ENCODE measurements at places on chromosomes 11 and 22.

DNA sequence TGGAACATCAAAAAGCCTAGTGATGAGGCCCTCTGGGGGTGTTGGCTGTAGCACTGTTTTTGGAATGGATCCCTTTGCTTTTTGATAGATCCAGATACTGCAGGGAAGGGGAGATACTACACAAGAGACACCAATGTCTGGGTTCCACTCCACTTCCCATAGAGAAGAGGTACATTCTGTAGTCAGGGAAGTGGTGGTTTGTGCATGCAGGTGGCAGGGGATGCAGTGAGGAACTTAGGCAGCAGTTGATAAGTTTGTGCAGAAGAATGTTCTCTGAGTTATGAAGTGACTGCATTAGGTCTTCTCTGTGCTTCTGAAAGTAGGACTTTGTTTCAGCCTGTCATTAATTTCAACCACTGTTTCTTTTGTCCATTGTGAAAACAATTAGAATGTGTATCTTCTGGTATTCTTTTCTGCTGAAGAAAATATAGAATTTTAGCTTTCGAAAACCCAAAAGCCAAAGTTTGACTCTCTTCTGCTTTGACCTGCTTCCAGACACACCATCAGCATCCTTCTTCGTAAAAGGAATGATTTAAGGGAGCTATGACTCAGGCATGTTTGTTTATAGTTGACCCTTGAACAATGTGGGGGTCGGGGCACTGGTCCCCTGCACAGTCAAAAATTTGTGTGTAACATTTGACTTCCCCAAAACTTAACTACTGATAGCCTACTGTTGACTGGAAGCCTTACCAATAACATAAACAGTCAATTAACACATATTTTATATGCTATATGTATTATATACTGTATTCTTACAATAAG is 25.6 kb downstream of the PANX1 start:
- no peak for DNase-seq

DNA sequence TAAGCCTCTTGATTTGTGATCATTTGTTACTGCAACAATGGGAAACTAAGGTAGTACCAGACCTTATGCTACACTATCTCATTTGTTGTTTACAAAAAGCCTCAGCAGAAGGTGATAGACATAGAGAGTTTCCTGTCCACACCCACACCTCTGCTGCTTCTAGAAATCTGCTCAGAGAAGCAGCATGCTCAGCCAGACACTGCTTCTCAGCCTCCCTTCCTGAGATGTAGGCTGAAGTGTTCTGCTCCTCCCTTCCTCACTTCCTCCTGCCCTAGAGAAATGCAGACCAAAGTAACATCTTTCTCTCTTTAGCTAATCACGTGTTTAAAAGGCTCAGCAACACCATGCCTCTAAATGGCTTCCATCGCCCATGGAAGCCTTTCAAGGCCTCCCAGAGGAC is 88.4 kb downstream of the SLC1A2 start:
- peak; percentile 34 for DNase-seq

GRCh38 chr11:82826526-82826925 is 73.7 kb downstream of the PRCP start:
- DNase-seq: no peak

GRCh38 chr22:25736378-25737011 is 5.5 kb upstream of the MYO18B start:
- no peak for DNase-seq

DNA sequence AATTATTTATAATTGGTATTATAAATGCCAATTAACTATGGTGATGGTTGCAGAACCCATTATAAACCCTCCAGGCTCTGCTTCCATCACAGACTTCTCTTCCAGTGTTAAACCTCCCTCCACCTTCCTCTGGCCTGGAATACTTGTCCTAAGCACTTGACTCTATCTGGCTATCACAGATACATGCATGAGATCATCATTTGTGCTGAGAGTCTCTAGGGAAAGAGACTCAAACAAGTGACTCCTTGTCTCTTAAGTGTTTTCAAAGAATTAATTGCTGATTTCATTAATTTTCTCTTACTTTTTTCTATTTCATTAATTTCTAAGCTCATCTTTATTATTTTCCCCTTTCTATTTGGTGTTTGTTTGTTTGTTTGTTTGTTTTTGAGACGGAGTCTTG is 29.1 kb downstream of the RTL6 start:
- no peak for DNase-seq

DNA sequence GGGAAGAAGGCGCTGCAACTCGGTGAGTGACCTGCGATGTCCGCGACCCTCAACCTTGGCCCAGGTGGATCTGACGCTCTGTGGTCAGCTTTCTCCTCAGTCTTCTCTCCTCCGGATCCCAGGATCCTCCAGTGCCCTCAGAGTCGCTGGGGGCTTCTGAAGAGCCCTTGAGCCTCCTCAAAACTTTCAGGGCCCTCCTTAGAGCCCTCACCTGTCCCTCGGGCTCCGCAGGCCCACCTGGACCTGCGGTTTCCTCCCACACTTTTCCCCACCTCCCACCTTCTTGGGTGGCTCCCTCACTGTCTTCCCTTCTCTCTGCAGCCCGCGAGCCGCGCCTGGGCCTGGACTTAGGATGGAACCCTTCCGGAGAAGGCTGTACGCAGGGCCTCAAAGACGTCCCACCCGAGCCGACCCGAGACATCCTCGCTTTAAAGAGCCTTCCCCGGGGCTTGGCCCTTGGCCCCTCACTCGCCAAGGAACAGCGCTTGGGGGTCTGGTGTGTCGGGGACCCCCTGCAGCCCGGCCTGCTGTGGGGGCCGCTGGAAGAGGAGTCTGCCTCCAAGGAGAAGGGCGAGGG is 335 bp downstream of the ZNF408 start:
- no peak for DNase-seq

DNA sequence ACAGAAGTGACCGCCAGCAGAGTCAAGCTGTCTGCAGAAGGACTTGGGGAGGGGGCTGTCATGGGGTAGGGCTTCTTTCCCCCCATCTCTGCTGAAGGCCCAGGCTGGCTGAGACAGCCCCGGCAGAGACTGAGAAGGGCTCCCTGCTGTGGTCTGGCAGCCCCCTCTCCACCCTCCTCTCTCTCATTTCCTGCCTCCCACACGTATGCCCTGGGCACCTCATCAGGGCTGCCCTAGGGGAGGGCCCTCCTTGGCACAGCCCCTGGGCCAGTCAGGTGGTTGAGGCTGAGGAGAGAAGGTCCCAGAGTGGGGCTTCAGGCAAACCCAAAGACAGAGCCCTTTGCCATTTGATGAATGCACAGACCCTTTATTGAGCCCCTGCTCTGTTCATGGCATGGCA is 3.6 kb downstream of the RASD2 start:
- DNase-seq: no peak

DNA sequence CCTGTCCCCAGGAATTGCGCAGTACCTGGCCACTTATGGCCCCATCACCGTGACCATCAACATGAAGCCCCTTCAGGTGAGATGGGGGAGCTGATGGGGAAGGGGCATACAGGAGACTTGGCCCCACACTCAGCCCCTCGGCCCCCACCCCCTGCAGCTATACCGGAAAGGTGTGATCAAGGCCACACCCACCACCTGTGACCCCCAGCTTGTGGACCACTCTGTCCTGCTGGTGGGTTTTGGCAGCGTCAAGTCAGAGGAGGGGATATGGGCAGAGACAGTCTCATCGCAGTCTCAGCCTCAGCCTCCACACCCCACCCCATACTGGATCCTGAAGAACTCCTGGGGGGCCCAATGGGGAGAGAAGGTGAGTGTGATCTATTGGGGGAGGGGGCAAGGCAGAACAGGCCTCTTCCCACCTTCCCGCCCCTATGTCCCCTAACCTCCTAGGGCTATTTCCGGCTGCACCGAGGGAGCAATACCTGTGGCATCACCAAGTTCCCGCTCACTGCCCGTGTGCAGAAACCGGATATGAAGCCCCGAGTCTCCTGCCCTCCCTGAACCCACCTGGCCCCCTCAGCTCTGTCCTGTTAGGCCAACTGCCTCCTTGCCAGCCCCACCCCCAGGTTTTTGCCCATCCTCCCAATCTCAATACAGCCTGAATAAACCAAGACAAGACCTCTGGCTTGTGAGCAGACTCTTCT is 3.6 kb downstream of the CTSW start:
- no peak for DNase-seq

DNA sequence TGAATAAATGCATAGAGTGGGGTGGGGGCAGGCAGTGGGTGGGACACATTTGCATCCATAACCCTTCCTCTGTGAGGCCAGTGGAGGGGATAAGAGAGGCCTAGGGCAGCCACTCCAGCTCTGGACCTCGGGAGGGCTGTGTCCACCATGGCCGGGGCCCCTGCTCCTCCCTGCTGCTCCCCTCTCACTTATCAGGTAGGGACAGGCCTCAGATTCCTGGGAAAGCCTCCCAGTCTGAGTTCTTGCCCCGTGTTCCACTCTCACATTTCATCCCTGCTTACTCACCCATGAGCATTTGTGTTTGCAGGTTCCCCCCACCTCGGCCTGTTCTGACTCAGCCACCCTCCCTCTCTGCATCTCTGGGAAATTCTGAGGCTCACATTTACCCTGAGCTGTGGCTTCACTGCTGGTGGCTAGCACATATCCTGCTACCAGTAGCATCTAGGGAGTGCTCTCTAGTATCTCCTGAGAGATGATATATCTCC is 128.7 kb upstream of the TOP3B start:
- no peak for DNase-seq

GRCh38 chr11:6962141-6962540 is 35.9 kb downstream of the ZNF215 start:
- no peak for DNase-seq

- DNase-seq: no peak
Observed at GRCh38 chr11:100719809-100720221, 32.7 kb downstream of the ARHGAP42 start.

DNA sequence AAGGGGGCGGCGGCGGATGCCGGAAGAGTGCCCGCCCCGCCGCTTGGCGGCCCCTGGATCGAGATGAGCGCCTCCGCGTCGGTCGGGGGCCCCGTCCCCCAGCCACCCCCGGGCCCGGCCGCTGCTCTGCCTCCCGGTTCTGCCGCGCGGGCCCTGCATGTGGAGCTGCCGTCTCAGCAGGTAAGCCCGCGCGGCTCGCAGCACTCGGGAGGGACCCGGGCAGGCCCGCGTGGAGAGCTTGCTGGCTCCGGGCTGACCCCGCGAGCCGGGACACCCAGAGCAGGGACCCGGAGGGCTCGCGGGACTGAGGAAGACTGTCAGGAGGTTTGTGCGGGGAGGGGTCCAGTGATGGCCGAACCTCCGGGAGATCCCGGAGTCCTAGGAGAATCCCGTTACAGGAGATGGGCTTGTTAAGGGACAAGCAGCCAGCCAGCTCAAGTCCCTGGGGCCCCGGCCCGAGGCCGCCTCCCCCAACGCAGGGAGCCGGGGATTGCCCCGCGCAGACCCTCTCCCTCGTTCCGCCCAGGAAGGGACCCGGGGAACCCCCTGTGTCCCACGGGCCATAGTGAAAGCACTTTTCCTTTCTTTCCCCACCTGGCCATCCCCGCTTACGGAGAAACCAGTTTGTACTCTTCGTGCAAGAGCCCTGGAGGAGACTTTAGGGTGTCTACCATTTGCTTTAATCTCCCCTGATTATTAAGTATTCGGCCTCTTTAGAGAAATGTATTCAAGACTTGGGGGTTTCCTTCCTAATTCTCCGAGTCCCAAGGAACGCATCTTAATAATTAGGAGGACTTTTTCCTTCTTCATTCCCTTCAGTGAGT is 547 bp downstream of the UVRAG start:
- DNase-seq: no peak

- DNase-seq: no peak
Observed at GRCh38 chr11:131668500-131669400, 298.3 kb downstream of the NTM start.

Data from retina (tissue), 1 donor.